ENCODE measurements at places on chromosomes 7 and 10.

- DNase-seq, result no peak
Measured at GRCh38 chr7:2134740-2135139, 98.0 kb downstream of the MAD1L1 start.

DNA sequence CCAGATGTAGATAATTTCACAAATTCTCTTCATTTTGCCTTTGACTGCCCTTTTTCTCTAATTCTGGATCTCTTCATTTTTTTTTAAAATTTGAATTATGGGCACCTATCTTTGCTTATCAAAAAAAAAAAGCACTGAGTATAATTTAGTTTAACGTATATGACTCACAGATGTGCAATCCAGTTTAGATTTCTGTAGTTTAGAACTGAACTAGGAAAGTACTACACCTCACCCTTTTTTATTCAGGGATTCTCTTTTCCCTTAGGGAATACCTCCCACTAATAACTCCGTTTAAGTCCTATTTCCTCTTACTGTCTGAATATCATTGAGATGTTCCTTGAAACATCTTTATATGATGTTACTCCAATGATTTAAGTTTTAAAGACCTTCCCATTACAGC, 665.0 kb downstream of the MAGI2 start:
- no peak for DNase-seq

- no peak for DNase-seq
Measured at GRCh38 chr10:22252801-22253579, 35.2 kb upstream of the EBLN1 start.

DNA sequence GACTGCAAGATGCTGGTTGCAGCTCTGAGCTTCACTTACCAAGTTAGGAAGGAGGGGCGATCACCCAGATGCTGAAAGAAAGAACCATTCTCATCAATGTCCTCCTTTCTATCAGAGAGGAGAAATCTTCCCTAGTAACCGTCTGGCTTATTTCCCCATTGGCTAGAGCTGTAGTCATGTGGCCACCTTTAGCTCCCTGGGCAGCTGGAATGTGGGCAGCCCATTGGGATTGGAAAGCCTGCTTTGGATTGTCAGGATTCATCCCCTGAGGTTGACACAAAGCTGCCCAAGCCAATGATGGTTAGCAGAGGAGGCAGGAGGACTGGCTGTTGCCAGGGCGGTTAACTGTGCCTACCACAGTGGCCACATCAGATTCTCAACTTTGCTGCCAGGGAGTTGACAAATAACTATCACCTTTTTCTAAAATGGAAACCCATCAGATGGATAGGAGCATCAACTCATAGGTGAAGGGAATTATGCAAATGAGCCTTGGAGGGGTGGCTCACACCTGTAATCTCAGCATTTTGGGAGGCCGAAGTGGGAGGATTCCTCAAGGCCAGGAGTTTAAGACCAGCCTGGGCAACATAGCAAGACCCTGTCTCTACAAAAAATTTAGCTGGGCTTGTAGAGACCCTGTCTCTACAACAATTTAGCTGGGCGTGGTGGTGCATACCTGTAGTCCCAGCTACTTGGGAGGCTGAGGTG, 206.4 kb upstream of the GALNT17 start:
- DNase-seq, result no peak

- no peak for DNase-seq
Measured at GRCh38 chr10:62024026-62024701, 122.7 kb downstream of the ARID5B start.

DNA sequence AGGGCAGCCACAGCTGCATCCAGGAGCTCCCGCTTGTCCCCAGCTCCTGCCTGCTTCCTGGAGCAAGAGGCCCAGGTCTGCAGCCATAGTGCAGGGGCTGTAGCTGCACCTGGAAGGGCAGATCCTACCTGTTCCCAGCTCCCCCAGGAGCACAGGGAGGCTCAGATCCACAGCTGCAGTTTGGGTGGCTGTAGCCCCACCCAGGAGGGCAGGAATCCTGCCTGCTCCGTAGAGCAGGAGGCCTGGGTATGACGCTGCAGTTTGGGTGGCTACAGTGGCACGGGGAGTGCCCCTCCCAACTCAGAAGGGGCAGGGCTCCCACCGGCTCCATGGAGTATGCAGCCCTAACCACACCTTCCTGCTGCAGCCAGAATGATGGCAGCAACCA, 26.7 kb upstream of the CDCA7L start:
- no peak for DNase-seq

- DNase-seq, result no peak
Measured at GRCh38 chr10:17782921-17783665, 26.1 kb upstream of the MRC1 start.

DNA sequence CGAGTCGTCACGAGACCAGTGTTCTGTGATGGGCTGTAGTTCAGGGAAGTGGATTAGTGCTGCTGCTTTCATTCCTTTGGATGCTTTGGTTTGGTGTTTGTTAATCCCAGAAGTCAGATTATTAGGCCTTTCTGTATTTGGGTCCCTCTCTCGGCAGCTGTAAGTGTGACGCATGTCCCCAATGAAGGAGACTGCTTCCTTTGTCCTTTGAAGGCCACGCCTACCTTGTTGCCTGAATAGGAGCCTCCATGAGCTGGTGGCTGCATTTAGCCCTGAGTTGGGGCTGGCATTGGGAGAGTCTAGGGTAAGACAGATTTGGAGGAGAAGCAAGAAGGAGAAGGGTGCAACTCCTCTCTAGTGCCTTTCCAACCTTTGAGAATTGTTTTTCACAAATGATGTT, 34.5 kb downstream of the DOCK1 start:
- DNase-seq, result no peak

- DNase-seq, result peak; percentile 17
Measured at GRCh38 chr7:38744746-38745145, 113.6 kb upstream of the AMPH start.

DNA sequence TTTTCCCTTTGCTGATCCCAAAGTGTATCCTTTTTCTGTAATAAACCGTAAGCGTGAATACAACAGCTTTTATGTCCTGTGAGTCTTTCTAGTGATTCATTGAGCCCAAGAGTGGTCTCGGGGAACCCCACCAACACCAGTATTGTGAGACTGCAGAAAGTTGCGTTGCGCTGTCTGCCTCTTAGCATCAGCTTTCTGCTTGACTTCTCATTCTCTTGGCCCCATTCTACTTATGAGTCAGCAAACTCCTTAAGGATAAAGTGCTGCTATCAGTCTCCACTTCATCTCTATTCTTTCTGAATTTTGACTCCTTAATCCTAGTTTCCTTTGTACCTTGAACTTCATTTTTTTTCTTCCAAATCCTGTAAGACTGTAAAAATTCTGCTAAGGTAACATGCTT, 184.3 kb upstream of the MBL2 start:
- DNase-seq, result no peak

DNA sequence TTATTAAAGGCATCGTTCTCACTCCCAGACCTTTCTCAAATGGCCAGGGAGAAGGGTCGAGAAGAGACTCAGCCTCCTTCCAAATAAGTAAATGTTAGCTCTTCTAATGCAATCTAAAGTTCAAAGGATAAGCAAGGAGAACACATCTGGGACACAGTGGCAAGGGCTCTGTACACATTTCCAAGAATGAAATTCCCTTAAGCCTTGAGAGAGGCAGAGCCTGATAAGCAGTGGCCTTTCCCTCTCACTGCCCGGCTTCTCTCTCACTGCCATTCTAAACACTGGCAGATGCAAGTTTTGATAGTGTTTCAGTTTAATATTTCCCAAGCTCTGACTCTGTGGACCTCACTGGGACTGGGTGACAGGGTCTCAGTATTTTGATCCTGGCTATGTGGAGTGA, 35.1 kb upstream of the EXOC4 start:
- DNase-seq, result no peak

GRCh38 chr7:154566877-154567276, 436.0 kb downstream of the PAXIP1 start:
- no peak for DNase-seq

GRCh38 chr7:44368455-44368854, 43.1 kb upstream of the CAMK2B start:
- no peak for DNase-seq

GRCh38 chr7:134920026-134920753, 66.1 kb upstream of the AGBL3 start:
- DNase-seq, result peak; percentile 80

DNA sequence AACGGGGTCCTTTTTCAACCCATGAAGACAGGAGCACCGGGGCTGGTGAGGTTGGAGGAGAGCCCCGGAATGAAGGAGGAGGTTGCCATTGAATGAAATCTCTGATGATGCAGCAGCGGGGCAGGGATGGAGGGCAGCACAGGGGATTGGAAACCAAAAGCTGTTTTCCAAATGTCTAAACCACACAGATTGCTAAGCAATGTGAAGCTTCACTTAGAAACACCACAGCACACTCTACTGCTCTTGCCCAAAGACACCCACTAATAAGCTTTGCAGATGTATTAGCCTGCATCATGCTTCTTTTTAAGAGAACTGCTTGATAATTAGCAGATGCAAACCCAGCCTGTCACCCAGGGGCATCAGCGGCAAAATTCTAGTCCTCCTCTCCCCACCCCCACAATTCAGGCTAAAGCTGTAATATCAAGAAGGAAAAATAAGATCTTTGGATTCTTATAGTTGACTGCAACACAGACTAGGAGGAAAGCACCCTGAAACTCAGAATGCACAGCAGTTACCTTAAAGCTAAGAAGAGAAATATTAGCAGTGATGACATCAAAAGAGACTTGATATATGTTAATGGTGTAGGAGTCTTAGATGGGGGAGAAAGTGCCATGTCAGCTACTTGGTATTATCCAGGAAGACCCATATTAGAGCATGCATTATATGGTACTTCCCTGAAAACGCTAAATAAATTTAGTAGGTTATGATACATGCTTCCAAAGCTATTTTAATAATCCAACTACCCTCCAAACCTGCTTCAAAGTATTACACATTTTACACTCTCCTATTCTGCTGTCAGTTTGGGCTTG, 666.7 kb downstream of the KCNMA1 start:
- no peak for DNase-seq

DNA sequence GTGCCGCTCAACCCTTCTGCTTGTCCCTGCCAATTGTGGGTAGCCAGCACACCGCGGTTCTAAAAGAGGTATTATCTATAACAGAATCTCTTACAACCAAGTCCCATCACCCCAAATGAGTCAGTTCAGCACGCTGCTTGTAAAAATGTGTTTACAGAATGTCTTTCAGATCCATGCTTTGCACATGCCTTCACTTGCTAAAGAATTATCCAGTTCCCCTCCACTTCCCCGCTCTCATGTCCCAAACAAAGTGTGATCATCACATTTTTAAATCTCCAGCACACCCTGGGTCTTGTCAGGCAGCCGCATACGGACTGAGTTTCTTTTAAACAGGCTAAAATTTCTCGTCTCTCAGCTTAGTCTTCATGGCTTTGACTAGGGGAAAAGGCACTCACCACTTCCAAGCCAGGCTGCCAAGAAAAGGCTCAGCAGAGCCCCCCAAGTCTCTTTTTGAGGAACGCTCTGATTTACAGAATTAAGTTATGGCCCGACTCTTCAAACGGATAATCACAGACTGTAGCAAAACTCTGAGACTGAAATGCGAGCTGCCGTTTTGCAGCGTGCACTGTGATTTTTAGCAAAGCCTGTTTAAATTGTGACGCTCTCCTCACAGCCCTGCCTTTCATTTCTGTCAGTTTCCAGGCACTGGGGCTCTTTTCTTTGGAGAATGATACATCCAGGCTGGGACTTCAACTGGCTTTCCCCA, 29.8 kb upstream of the FGFR2 start:
- DNase-seq, result no peak

DNA sequence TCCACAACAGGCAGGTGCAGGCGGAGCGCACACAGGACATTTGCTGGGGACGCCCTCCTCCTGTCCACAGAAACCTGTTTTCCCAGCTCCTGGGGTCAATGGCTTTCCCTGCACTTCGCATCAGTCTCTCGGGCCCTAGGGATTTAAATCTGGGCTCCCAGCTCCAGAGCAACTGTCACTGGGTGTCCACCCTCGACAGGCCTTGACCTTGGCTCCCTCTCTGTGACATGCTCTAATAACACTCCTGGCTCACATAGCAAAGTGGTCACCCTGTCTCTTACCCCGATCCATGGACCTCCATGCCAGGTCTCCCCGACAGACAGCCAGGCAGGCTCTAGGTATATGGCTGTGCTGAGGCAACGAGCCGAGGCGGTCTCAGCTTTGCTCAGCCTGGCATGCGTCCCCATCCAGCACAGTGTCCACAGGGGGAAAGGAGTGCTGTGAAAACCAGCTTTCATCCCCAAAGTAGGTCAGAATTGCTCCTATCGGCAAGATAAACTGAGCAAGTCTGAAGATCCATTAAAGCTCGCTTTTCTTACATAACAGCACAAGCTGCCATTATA, 195.6 kb downstream of the TNS3 start:
- no peak for DNase-seq
